ENCODE measurements at places on chromosomes 7 and 10.

DNA sequence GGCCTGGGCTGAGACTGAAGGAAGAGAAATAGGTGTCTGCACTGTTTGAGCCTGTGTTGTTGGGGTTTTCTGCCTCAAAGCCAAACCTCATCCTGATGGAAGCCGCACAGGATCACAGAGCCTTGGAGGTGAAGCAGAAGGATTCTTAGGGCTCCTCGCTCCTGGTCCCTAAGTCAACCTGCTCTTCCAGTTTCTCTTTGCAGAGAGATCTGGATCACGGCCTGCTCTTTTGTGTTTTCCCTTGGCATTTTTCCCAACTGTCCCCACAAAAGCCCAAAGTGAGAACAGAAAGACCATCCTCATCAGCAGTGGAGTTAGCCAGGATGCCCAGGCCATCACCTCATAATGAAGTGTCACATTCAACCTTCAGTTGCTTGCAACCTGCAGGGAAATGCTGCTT is 20.3 kb upstream of the PPIA start:
- no peak for DNase-seq

DNA sequence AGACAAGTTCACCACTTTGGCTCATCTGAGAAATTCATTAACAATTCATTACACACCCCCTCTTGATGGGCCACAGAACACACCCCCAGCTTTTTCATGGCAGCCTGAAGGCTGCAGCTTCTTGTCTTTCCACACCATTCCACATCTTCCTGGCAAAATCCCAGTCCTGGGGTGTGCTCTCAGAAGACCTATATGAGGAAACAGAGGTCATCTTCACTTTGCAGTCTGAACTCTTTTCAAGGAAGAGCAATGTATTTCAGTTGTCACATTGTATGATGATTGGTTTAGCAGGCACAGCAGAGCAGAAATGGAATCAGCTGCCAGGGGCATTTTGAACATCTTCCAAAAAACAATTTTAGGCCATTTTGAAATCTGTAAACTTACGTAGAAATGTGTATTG is 7.8 kb upstream of the LRRC27 start:
- no peak for DNase-seq

- DNase-seq: no peak
Observed at GRCh38 chr7:142152076-142152475, 40.6 kb downstream of the MGAM2 start.

- DNase-seq: no peak
Observed at GRCh38 chr7:138316421-138317043, 143.5 kb upstream of the TRIM24 start.

DNA sequence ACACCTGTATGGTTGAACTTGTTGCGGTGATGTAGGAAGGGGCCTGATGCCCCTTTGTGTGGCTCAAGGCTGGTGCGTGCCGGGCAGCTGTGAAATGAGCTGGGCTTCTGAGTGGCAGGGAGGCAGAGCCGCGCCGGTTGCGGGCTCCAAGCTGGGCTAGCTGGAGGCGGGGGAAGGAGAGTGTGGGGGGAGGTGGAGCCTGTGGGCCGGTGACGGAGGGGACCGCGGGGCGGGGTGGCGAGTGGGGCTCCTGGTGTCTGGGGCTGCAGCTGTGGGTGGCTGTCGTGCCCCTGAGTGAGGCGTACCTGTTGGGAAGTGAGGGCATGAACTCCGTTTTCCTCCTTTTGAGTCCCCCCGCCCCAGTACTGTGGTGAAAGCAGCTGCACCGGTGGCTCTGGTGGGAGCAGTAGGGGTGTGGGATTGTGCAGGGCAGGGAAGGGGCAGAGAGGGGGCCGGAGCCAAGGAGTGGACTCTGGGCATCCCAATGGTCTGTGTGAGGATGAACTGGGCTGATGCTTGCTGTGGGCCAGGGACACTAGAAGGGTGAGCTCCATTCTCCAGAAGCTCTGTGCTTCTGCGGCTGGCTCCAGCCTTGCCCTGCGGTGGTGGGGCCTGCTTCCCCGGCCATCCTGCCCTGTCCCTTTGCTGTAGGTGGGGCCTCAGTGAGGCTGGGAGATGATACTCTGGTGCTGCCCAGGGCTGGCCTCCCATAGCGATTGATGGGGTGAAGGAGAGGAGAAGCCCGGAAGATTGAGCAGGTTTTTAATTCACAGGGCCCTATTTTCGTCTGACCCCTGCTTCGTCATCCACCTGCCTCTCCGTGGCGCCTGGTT is 41.7 kb downstream of the INPP5A start:
- no peak for DNase-seq

GRCh38 chr7:144784441-144784840 is 51.4 kb downstream of the TPK1 start:
- no peak for DNase-seq

DNA sequence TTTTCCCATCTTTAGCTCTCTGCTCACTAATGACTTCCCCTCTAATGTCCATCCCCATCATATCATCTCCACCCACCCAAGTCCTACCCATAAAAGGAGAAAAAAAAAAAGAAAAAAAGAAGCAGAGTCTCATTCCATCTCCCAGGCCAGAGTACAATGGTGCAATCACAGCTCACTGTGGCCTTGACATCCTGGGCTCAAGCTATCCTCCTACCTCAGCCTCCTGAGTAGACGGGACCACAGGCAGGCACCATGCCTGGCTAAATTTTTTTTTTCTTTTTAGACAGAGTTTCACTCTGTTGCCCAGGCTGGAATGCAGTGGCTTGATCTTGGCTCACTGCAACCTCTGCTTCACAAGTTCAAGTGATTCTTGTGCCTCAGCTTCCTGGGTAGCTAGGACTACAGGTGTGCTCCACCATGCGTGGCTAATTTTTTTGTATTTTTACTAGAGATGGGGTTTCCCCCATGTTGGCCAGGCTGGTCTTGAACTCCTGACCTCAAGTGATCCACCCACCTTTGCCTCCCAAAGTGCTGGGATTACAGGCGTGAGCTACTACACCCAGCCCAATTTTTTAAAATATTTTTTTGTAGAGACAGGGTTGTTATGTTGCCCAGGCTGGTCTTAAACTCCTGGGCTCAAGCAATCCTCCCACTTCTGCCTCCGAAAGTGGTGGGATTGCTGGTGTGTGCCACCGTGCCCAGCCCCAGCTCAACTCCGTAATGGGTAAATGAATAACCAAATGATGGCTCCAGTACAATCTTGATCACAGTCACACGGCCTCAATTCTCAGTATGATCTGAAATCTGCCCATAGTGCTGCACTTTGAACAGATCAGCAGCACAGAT is 24.6 kb upstream of the SGMS1 start:
- DNase-seq: no peak

DNA sequence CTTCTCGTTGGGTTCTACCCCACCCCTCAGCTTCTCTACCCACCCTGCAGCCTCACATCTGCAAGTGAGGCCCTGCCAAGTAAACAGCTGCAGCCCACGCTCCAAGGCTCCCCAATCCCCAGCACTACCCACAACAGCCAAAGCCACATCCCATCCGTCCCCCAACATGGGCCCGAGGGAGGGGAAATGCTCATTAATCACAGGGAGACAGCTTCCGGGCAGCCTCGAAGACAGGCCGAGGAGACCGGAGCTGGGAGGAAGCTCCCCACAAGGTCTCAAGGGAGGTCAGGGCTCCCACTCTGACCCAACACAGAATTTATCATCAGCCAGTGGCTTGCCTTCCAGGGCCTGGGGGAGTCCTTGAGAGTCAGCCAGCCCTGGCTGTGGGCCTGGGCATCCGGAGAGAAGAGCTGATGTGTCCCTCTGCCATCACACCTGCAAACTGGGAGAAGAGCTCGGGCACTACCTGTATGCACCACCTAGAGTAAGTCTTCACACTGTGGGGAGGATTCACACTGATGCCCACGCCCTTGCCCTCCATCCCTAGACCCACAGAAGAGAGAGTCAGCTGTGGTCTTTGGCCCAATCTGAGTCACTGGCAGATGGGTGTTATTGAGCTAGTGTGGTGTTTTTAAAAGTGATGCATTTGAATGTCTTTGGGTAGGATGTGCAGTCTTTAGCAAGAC is 115.5 kb upstream of the ZMIZ1 start:
- DNase-seq: no peak

GRCh38 chr7:100215895-100216294 is 3.9 kb upstream of the PVRIG start:
- DNase-seq: no peak

GRCh38 chr10:17229967-17230682 is 2.1 kb downstream of the VIM start:
- peak; percentile 90 for DNase-seq

- no peak for DNase-seq
Observed at GRCh38 chr7:158858592-158859503, 2.5 kb downstream of the DYNC2I1 start.

GRCh38 chr10:35027567-35027966 is 62.6 kb downstream of the CUL2 start:
- DNase-seq: no peak

- no peak for DNase-seq
Observed at GRCh38 chr7:76278540-76278939, 23.9 kb upstream of the HSPB1 start.

GRCh38 chr7:95088536-95089215 is 181.3 kb downstream of the PPP1R9A start:
- no peak for DNase-seq

DNA sequence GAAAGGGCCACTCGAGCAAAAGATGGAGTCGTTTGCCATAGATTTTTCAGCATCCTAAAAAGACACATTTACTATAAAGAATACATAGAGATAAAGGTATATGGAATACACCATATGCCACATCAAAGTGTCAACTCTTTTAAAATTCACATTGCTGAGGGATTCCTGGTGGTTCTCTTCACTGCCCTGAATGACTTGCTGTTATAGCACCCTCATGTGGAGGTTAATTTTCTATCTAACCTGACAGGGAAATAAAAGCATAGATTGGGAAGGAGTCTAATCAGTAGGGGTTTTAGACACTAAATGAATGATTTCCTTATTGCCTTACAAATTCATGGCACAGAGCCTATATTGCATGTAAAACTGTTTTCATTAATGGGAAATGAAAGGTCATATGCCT is 25.9 kb downstream of the DNAH11 start:
- DNase-seq: no peak

GRCh38 chr10:33703501-33704213 is 369.2 kb upstream of the NRP1 start:
- DNase-seq: no peak

GRCh38 chr7:17939606-17940301 is 540 bp downstream of the SNX13 start:
- DNase-seq: peak; percentile 59

DNA sequence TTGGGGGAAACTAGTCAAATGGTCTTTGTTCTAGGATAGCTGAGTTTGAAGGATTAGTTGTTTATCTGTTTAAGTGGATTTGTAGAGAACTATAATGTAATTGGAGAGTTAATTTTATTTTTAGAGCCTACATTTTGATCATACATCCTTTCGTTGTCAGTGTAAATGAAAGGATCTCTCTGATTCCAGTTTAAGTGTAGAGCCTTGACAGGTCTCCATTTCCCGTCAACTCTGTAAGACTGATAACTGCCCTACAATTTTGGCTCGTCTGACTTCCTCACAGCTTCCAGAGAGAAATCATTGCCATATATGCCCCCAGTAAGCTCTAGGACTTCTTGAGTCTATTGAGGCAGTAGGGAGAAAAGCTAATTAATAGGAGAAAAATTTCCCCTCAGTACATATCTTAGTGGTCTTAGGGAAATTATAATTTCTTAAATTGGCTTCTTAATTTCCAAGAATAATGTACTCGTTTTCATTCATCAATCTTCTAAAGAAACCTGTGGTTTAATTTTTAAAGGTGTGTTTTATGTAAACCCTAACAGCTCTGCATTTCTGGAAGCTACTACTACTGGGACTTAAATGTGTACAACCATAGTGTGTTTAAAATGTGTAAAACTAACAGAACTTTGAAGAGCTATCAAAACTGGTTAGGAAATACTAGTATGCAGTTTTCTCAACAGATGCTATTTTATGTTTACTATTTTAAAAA is 3.8 kb downstream of the KMT2E start:
- DNase-seq: no peak
